CD4-positive, alpha-beta T cell treated with Interleukin-4 for 4 hours (primary cell): ENCODE measurements at places on chromosomes 6 and 20.
A peak's percentile ranks its signal among the peaks of the same experiment; 100 is the strongest.

GRCh38 chr6:13425943-13426931, 61.2 kb downstream of the GFOD1 start:
- no peak for DNase-seq

GRCh38 chr6:100833972-100834574, 47.1 kb downstream of the ASCC3 start:
- DNase-seq: no peak

DNA sequence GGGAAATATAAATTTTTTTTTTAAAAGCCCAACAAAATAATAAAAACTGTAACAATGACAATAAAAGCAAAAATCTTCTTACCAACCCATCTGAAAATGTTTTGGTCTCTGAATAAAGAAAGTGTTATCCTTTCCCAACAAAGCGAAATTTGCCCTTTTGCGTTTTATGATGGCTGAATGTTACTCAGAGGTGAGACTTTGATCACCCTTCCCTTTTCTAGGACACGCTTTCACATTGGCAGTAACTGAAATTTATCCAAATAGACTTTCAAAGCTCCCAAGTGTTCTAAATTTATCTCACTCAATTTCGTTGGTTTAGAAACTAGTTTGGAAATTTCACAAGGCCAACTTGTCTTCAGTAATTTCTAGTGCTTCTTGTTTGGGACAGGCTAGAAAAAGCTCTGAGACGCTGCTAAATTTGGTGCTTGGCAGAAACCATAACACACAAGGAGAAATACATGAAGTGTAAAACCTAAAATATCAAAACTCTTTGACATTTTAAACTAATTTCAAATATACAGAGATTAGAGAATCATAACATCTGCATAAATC, 354.5 kb upstream of the CITED2 start:
- DNase-seq: no peak

- DNase-seq: no peak
Observed at GRCh38 chr20:48054051-48054450, 268.8 kb upstream of the SULF2 start.

DNA sequence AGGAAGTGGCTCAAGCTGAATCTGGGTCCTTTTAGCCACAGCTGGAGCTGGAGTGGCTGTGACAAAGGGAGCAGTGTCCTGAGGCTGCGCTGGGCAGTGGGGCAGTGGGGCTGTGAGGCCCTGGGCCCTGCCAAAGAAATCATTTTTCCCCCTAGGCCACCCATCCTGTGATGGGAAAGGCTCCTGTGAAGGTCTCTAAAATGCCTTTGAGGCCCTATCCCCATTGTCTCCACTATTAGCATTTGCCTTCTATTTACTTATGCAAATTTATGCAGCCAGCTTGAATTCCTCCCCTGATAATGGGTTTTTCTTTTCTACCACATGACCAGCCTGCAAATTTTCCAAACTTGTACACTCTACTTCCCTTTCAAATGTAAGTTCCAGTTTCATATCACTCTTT, 539.2 kb downstream of the MEI4 start:
- no peak for DNase-seq

DNA sequence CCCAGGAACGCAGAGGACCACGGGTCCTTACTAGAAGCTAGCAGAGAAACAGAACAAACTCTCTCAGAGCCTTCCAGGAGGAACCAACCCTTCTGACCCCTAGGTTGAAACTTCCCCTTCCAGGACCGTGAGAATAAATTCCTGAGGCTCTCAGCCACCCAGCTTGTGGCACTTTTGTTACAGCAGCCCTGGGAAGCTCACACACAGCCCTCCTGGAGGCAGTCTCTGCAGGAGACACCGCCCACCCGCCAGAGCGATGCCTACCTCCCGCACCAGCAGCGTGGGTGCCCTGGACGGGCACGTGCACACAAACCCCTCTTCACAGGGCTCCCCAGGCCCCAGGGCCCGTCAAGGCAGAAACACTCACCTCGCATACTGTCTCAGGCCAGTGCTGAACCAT, 4.2 kb downstream of the RNASET2 start:
- no peak for DNase-seq

- DNase-seq: peak; percentile 88
Observed at GRCh38 chr6:34182751-34183531, 37.1 kb upstream of the GRM4 start.

DNA sequence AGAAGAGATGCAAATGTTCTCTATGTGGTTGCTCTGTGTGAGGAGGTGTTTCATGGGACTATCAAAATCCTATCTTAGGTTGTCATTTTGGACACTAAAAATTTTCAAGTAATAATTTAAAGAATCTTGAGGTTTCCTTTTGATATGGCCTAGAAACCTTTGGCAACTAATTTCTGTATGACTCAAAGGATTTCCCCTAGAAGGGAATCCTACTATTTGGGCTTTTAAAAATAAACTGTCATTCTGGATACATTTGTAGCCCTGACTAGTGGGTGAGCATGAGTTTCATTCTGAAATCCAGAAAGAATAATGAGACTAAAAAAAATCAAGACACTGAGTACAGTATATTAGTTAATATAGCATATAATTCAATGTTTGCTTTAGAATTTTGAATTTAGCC, 25.5 kb upstream of the RAB23 start:
- no peak for DNase-seq

DNA sequence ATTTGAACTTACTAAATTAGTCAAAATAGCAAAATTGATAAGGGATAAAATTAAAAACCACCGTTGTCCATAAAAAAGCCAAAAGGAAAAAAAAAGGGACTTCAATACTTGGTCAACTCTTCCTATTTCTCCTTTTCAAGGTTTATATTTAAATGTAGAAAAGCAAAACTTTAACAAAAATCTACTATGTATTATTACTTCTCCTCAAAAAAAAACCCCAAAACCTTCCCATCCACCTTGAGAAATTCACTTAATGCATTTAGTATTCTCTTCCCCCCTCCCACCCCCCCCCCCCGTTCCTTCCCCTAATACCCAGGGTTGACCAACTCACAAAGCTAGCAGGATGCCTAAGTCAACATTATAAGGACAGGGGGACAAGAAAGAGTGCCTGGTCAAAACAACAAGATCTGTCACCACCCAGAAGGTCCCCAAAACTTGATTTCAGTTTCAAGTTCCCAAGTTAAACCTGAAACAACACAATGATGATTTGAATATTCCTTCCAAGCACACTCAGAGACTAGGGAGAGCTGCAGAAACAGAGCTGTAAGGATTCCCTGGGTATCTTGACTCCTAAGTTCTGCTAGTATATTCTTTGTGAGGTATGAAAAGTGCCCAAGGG, 14.6 kb downstream of the GMDS start:
- DNase-seq: no peak

- DNase-seq: peak; percentile 24
Observed at GRCh38 chr6:30884521-30885480, 482 bp downstream of the DDR1 start.

DNA sequence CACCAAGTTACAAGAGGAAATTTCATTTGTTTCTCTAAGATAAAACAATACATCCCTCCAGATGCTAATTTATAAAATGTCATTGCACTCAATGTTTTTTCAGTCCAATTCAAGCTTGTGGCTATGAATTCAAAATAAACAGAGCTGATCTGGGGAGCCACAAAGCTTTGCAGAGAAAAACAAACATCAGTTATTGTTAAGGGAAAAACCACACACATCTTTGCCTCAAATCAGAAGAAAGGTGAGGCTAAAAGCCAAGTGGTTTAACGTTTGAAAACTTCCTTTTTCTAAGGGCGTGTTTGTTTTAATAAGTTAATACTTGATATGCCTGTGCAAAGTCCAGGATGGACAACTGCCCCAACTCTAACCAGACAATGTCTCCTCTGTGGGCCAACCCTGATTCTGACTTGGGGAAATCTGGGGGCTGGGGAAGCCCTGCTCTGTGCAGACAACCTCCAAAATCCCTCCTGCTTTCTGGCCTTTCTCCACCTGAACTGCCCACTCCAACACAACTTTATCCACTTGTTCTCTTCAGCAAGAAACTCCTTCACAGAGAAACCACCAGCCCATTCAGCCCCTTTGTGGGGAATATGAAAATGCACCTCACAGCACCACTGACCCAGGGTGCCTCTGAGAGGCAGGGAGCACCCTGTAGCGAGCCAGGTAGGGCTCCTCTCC, 44.6 kb upstream of the NT5E start:
- DNase-seq: peak; percentile 0

DNA sequence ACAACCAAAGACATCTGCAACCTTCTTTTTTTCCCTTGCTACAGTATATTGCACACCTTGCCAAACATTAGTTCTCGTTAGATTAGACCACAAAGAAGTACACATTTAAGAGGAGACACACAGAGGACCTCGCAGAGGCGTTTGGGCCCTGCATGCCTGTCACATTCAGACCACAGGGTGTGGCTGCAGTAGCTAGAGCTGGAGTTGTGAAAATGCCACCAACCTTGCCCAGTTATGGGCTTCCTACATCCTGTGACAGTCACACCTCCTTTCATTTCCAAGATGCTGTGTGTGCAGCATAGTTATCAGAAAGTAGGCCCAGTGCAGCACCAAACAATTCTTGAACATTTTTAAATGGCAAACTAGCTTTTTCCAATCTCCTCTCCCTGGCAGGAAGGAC, 2.4 kb downstream of the SYNE1 start:
- peak; percentile 65 for DNase-seq

DNA sequence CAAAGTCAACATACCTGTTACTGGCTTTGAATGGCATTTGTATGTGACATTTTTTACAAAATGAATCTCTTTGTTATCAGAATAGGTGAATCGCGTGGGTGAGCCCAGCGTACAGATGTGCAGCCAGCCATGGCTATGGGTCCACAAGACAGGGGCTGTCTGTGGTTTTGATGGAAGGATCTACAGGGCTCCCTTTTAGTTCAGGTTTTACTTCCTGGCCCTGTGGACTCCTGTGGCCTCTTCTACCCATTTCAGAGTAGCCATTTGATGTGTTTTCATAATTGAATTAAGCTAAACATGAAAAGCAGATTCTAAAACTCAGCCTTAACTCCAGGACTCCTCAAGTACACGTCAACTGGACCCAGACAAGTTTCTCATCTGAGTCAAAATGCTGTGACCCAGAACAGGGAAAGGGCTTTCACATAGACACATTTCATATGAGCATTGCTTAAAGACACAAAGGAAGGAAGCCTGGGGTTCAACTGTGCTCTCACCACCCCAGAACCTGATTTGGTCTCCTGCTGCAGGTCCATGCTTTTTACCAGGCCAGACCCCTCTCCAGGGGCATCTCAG, 105.3 kb upstream of the NAA20 start:
- no peak for DNase-seq

- no peak for DNase-seq
Observed at GRCh38 chr6:129890701-129891100, 29.6 kb upstream of the TMEM244 start.

DNA sequence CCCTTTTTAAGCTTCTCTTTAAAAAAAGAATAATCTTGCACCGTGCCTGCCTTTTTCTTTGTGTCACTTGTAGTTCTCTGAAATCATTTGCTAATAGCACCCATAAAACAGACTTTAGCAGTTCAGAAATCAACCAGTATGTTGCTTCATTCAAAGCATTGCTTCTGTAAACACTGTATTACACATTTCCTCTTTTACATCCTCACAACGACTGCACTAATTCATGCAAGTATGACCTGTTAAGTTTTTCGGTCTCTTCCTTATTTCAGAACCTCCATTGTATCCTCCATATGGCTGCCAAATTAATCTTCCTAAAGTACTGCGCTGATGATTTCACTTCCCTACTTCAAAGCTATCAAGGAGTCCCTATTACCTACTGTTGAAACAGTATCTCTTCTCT, 142.9 kb upstream of the RNF217 start:
- DNase-seq: no peak

DNA sequence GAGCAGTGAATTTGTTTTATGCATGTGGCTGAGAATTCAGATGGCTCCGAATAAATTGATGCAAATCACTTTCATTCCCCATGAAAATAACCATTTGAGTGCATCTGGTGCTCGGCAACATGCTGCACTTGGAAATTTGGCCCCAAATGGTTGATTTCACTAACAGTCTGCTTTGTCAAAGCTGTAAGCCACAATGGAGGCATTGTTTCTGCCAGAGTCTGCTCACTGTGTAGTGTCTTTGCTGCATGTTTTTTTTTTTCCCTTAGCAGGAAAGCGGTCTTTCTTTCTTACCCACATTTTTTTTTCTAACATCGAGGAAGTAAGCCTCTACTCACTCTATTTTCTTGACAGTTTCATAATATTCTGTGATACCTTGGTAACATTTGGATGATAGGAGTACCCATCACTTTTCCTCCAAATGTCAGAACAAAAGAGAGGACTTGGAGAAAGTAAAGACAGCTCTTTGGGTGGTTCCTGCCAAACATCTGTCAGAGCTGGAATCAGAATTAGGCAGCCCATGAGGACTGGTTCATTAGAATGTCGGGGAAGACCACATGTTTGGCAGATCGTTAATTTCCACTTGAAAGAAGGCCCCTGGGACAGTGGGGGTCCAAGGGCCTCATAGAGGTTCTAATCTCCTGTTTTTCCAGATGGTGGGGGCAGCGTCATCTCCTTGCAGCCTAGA, 149.5 kb downstream of the DOK5 start:
- DNase-seq: no peak

DNA sequence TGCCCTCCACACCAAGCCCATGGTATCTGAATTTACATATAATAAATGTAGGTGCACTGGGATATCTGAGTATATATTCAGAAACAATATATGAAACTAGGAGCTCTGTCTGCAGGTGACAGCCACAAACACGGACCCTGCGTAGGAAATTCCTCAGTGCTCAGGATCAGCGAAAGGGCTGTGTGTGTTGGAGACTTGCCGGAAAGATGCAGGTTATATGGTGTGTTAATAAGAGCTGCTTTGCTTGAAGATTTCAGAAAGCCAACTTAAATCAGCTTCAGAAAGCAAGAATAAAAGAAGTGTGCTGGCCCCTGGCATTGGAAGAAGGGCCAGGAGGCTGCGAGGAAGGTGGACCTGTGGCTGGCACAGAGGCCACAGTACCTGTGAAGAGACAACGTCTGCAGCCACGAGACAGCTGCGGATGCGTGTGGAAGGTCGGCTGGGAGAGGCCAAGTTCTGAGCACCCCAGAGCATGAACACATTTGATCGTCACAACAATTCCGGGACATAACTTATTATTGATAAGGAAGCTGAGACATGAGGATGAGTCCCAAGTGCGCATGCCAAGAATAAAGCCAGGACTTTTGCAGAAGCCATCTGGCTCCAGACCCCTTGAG, 183.2 kb downstream of the DLL1 start:
- DNase-seq: no peak

GRCh38 chr6:68834551-68834950, 199.5 kb downstream of the ADGRB3 start:
- DNase-seq: no peak
